ENCODE measurements at places on chromosomes 11 and 22.
A peak's percentile ranks its signal among the peaks of the same experiment; 100 is the strongest.

DNA sequence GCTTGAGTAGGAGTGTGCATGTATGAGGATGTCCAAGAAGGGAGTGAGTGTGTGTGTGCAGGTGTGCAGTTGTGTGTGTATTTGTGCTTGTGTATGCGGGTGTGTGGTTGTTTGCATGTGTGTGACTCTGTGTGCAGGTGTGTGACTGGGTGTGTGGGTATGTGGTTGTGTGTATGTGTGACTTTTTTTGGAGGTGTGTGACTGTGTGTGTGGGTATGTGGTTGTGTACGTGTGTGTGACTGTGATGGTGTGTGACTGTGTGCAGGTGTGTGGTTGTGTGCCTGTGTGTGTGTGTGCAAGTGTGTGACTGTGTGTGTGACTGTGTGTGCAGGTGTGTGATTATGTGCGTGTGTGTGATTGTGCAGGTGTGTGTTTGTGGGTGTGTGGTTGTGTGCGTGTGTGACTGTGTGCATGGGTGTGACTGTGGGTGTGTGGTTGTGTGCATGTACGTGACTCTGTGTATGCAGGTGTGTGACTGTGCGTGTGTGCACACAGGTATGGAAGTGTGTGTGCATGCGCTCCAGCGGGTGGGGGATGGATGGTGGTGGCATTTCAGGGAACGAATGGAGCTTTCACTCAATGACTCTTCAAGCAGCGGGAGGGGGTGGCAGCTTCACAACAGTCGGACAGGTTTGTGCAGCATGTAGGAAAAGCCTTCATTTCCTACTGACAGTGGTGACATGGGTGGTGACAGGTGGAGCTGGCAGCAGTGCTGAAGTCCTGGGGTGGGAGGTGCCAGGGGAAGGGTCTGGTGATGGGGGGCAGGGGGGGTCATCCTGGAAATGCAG is 47.6 kb downstream of the CACNA1I start:
- DNase-seq, result no peak

DNA sequence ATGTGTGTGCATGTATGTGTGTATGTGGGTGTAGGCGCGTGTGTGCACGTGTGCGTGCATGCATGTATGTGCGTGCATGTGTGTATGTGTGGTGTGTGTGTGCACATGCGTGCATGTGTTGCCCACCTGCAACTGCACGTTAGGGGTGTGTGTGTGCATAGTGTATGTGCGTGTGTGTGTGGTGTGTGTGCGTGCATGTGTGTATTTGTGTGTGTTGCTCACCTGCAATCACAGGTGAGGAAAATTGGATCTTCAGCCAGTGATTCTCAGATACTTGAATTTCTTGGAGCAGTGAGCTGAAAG is 54.3 kb downstream of the ST14 start:
- DNase-seq, result no peak

DNA sequence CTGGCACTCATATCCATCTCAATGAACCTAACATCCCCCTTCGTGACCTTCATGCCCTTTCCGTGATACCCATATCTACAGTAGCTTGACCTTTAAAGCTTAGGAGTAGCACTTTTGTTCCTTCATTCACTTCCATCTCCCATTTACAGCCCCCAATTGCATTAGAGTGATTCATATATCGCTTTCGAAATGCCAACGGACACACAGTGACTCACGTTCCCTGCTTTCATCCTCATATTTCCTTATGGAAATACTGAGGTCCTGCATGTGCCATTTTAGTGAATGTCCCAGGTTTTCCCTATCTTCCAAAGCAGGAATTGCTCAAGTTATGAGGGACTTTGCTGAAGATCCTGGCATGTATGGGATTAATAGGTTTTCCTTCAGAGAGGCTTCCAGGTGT is 44.3 kb upstream of the CEP126 start:
- peak; percentile 69 for DNase-seq

GRCh38 chr22:42925598-42925997 is 68.5 kb upstream of the ARFGAP3 start:
- no peak for DNase-seq

- no peak for DNase-seq
These were observed 543 bp upstream of the AP2A2 start for GRCh38 chr11:925158-925495.

GRCh38 chr11:18749681-18750319 is 23.8 kb upstream of the IGSF22 start:
- DNase-seq, result peak; percentile 90

DNA sequence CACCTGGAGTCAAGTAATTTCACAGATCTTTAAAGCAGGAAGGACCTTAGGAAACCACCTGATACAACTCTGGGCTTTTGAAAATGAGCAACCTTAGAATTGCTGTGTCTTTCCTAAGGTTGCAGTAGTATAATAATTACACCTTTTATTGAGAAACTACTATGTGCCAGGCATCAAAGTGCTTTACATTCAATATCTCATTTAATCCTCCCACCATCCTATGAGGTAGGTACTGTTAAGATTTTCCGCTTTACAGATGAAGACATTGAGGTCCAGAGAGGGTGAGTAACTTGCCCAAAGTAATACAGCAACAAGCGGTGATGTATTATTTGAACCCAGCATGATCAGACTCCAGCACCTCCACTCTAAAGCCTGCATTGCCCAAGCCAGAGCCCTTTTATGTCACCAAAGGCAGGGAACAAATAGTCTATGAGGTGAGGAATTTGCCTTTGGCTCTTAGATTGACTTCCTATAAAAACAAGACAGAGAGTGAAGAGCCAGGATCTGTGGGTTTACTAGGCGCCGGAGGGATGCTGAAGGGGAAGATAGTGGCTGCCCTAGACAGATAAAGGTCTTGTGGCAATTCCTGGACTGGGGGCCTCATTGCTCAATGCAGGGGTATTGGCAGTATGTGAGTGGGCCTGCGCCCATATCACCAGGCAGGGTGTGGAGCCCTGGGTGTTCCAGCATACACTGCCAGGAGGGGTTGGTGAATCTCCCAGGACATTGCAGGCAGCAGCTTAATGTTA is 157.1 kb downstream of the FBXO7 start:
- no peak for DNase-seq

GRCh38 chr11:131234221-131234620 is 136.2 kb upstream of the NTM start:
- DNase-seq, result no peak

- peak; percentile 7 for DNase-seq
These were observed 182.8 kb upstream of the SYN3 start for GRCh38 chr22:33240888-33241475.

DNA sequence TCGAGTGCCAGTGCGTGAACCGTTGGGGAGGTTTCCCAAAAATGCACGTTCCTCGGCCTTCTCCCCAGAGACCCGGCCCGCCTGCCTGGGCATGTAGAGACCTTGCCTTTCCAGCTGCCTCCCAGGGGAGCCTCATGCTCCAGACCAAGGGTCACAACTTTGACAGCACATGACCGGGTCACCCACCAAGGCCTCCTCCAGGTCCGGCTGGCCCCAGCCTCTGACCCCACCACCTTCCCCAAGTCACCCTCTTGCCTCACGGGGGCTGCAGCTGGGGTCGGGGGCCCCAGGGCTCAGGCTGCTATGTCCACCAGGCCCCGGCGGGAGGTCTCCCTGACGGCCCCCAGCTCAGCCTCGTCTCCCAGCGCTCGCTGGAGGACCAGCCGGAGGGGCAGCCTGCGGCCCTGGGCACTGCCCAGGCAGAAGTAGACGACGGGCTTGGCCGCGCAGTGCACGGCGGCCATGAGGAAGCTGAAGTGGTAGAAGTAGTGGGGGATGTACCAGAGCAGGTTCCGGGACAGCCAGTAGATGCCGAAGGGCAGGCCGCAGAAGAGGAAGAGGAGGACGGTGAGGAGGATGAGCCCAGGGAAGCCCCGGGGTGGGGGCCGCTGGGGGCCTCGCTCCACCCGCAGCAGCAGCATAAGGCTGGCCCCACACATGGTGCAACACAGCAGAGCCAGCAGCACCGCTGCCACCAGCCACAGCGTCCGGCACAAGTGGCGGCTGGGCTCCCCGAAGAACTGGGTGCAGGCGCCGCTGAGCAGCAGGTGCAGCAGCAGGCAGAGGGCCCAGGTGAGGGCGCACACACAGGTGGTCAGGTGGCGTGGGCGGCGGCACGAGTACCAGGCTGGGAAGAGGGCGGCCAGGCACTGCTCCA is 4.4 kb downstream of the MRGPRE start:
- DNase-seq, result no peak

GRCh38 chr11:11456866-11457265 is 103.8 kb upstream of the CSNK2A3 start:
- DNase-seq, result no peak

- peak; percentile 74 for DNase-seq
These were observed 28.5 kb downstream of the CD44 start for GRCh38 chr11:35167426-35167954.

DNA sequence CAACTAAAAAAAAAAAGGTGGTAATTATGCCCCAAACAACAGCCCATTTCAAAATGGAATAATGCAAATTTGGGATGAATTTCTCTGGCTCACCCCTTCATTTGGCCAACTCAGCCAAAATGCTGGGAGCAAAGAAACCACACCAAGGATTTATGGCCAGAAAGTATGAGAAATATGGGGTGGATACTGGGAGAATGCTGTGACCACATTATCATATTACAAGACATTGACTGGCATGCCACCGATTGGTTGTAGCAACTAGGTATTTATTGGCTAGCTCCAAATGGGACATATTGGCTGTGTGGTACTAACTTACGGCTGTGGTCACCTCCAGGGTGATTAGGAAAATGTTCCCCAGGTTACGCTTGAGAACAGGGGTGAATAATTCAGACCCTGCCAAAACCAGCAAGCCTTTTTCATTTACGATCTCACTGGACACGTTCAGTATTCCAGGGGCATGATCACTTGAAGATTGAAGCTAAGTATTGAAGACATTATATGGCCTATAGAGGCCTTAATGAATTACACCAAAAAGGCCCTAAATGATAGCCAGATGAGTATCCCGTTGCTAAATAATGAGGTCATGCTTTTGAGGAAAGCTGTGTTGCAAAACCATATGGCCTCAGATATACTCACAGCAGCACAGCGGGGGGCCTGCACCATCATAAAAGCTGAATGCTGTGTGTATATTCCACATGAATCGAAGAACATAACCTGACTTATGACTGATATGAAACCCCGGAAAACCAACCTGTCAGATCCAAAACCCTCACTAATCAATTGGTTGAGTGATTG is 3.8 kb upstream of the FDX1 start:
- peak; percentile 67 for DNase-seq

GRCh38 chr11:79461144-79461543 is 20.3 kb upstream of the TENM4 start:
- peak; percentile 44 for DNase-seq

DNA sequence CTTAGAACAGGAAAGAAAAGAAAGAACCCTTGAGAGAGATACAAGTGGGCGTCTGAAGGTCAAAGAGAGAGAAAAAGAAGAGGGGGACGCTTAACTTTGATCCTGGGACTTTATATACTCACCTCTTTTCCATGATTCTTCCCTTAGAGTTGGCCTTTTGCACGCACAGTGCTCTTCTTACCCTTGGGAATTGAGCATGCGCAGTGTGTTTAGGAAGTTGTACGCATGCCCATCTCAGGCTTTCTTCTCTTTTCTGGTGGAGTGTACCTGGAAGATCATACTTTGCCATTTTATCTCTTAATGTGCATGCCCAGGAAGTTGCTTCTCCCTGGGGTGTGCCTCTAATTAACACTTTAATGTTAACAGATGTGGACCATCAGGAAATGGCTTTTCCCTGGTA is 229.6 kb upstream of the ANO3 start:
- no peak for DNase-seq

DNA sequence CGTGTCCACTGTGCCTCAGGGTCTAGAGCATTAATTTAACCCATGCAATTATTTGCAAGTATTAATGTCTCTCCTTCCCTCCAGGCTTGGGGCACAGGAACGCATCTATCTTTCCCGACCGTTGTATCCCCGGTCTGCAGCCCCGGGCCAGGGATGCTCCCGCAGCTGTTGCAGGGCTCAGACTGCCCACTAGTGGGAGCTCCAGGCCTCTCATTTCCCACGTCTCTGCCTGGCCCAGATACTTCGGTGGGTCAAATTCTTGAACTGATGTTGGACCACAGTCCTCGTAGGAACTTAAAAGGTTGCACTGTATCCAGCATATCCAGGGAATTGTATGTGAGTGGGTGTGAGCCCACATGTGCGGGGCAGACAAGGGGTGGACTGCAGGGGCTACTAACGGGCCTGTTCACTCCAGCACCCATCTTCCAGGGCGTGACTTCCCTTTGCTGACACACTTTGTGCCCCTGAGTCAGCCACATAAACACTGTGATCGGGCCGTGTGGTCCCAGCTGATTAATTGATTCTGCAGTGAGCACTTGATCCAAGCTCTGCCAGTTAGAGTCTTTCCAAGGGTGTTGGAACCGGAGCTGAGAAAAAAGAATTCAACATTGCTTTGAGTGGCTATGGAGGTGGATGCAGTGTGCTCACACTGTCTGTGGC is 451.3 kb downstream of the TBC1D22A start:
- DNase-seq, result peak; percentile 6

GRCh38 chr11:121575250-121575962 is 122.6 kb upstream of the SORL1-AS1 start:
- peak; percentile 22 for DNase-seq

GRCh38 chr11:68041617-68042218 is 2.9 kb downstream of the TCIRG1 start:
- no peak for DNase-seq

- DNase-seq, result no peak
These were observed 298.4 kb upstream of the LUZP2 start for GRCh38 chr11:24198481-24198880.

GRCh38 chr11:121755191-121755590 is 302.4 kb upstream of the SORL1-AS1 start:
- DNase-seq, result no peak

- peak; percentile 94 for DNase-seq
These were observed 2.1 kb downstream of the MED15 start for GRCh38 chr22:20509344-20510047.

DNA sequence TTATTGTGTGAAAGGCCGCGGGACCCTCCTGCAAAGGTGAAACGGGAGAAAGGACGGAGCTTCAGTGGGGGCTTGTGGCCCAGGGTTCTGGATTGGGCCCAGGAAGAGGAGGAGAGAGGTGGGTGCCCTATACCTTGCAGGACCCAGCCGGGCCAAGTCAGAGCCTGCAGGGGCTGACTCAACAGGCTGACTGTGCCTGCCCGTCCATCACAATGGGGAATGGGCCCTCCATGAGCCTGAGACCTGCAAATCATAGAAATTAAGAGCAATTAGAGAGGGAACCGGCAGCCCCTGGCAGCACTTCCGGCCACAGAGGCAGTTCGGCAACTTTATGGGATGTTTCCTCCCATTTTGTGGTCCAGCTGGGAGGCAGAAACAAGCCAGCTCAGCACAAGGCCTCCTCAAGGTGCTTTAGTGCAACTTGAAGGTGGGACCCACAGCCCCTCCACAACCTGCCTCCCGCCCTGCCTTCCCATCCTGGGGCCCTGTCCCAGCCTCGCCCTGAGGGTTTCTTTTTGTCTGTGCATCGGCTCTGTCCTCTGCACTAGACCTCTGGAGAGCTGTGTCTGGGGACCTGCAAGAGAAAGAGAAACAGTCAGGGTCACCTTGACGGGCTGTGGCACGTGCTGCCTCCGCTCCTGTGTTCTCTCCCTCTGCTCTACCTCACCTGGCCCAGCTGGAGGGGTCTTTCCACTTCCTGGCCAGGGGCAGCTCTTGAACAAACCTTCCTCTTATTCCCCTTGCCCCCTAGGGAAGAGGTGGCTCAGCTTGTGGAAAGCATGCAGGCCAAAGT is 19.1 kb upstream of the NECTIN1 start:
- DNase-seq, result no peak

- DNase-seq, result no peak
These were observed 20.2 kb upstream of the FEZ1 start for GRCh38 chr11:125516245-125516644.

GRCh38 chr11:120785576-120785975 is 238.3 kb upstream of the TBCEL start:
- no peak for DNase-seq

Measured in M059J (cell line).